Stimulated activated effector memory CD8-positive, alpha-beta T cell treated with anti-CD3 and anti-CD28 coated beads, Interleukin-12 subunit alpha, Interleukin-12 subunit beta, amount 100 ng/mL, for 72 hours (primary cell): ENCODE measurements at places on chromosomes 11 and 22.
A peak's percentile ranks its signal among the peaks of the same experiment; 100 is the strongest.

- DNase-seq, result no peak
Measured at GRCh38 chr11:125454047-125454446, 42.0 kb downstream of the FEZ1 start.

DNA sequence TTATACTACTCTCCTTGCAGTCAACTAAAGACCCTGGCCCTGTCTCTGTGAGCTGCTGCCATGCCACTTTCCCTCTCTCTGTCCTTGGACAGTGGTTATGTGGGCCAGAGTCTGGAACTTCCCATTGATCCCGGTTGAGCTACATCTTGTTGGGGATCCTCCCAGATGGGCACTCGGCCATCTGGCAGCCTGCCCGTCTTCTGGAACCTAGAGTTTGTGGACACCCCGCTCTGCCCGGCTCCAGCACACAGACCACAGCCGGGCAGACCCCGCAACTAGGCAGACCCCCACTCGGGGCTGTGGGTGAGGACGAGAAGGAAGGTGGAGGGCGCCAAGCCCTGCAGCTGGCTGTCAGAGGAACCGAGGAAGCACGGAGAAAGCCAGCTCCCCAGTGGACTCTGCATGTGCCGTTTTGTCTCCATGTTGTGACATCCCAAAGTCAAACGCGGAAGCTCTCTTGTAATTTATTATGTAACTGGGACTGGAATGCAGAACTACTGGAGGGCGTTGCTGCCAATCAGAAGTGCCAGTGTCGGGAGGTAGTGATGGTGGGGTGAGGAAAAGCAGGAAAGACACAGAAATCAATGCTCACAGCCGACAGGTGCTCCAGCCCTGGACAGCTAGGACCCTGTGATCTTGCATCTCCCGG lies 207.7 kb downstream of the CEP164 start:
- DNase-seq, result no peak

DNA sequence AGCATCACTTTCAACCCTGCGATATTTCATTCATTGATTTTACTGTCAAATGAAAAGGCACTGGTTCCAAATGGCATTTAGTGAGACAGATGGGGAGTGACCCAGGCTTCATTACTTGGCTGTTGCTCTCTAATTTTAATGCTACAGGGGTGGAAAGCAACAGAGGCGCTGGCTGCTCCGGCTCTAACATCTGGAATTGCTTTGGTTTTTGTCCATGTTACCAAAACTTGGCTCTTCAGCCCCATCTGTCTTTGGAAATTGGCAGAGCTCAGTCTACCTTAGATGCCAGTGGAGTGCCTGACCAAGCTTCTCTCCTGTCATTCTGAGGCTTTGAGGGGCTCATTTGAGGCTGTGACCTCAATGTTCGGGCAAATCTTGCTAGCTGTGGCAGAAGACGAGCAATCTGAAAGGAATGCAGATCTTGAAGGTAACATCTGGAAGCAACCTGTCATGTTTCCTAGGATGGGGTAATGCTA lies 409.5 kb upstream of the SYN3 start:
- no peak for DNase-seq

GRCh38 chr11:12050470-12051286 lies 42.3 kb upstream of the DKK3 start:
- no peak for DNase-seq

- DNase-seq, result no peak
Measured at GRCh38 chr22:40417041-40417440, 46.6 kb downstream of the SGSM3 start.

GRCh38 chr11:61710019-61710418 lies 29.8 kb downstream of the DAGLA start:
- no peak for DNase-seq

GRCh38 chr22:30289980-30290313 lies 642 bp upstream of the CASTOR1 start:
- no peak for DNase-seq

DNA sequence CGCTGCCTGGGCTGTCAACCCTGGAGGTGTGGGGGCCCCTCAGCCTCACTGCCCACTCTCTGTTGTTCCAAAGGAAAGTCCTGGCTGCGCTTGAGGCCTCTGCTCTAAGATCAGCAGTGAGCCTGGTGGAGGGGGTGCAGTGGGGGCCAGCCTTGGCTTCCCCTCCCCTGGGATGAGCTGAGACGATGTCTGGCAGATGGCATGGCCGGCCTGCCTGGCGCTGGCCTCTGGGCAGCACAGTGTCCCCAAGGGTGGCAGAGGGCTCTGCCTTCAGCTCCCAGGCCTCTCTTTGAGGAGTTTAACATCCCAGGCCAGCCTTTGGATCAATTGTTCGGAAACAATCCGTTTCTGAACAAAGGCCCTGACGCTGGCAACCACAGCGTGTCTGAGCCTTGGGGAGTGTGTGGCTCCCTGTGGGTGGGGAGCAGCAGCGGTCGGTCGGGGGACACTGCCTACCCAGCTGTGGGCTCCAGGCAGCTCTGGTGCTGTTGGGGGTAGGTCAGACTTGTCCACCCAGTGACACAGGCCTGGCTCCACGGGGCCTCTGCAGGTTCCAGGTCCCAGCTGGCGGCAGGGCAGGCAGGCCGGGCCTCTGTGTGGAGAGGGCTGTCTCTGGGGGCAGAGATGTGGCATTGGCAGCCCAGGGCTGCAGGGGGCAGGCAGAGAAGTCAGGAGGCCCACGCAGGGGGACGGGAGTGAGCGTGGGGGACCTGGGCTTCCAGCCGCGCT lies 12.1 kb downstream of the TSPAN4 start:
- no peak for DNase-seq

- DNase-seq, result no peak
Measured at GRCh38 chr11:47837292-47837691, 10.9 kb downstream of the NUP160 start.

GRCh38 chr11:85695546-85695945 lies 9.6 kb upstream of the CCDC89 start:
- no peak for DNase-seq

DNA sequence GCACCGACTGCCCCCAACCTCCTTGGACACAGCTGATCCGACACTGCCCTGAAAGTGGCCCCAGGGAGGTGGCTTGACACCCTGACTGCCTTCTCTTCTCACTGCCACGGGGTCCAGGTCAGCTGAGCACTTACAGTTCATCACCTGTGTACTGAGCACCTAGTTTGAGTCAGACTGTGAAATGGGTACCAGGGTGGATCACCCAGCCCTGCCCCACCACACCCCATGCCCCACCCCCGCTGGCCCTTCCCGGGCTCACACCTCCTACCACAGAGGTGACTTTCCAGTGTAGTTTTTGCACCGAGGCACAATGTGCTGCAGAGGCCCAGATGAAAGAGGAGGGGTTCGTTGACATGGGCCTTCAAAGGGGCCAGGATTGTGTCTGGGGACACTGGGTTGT lies 59.5 kb downstream of the PRDM11 start:
- no peak for DNase-seq

GRCh38 chr11:116082256-116082655 lies 578.0 kb upstream of the CADM1 start:
- DNase-seq, result no peak

DNA sequence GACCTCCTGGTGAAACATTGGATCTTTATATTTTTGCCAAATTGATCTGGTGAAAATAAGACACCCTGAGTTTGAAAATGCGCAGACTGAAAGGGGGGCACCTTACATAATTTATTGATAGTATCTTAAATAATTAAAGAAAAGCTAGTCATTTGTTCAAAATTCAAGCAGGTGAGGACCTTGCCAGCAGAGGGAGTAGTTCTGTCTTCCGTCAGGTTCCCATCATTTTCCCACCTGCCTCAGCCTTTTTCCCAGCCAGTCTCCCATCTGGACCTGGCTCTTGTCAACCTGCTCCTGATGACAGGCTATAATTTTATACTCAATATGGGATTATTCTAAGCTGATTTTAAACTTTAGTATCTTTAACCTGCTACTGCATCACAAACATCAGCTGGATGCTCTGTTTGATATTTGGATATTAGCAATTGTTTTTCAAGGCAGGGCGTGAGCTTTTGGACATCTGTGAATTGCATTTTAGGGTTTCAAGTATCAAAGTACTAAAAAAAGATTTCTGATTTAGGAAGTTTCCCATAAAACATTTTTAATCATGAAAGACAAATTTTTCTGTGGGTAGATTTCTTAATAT lies 132.0 kb downstream of the ELP4 start:
- DNase-seq, result no peak

GRCh38 chr11:113994077-113994954 lies 19.4 kb downstream of the HTR3A start:
- DNase-seq, result peak; percentile 55

DNA sequence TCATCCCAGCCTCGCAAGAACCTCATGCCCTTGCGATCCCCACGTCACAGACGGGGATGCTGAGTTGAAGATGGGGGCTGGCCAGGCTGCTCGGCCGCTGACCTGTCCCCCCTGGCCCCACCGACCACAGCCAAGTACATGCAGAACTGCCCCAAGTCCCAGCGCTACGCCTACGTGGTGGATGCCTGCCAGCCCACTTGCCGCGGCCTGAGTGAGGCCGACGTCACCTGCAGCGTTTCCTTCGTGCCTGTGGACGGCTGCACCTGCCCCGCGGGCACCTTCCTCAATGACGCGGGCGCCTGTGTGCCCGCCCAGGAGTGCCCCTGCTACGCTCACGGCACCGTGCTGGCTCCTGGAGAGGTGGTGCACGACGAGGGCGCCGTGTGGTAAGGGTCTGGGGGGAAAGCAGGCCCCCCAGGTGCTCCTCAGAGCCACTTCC lies 10.0 kb downstream of the MUC5B start:
- no peak for DNase-seq

- no peak for DNase-seq
Measured at GRCh38 chr11:102413497-102413896, 39.1 kb downstream of the TMEM123 start.

GRCh38 chr11:9016916-9017642 lies 13.3 kb upstream of the NRIP3 start:
- no peak for DNase-seq

GRCh38 chr11:65078151-65078550 lies 5.7 kb downstream of the CDCA5 start:
- DNase-seq, result peak; percentile 81

DNA sequence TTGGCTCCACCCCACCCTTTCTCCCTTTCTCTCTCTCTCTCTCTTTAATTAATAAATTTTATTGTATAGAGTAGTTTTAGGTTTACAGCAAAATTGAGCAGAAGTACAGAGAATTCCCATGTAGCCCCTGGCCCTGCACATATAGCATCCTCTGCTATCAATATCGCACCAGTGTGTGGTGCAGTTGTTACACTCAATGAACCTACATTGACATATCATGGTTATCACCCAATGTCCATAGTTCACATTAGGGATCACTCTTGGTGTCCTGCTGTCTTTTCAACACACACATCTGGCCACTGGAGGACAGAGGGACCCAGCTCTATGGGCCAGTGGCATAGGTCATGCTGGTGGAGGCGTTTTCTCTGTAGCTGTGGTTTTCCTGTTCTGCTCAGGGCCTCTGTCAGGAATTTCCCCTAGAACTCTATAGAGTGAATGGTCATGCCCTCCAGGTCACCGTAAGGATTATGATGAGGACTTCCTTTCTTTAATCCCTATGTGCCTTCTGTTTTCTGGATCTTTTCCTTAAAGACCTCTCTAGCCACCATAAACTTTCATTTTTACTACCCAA lies 98.2 kb upstream of the NAV2 start:
- no peak for DNase-seq

DNA sequence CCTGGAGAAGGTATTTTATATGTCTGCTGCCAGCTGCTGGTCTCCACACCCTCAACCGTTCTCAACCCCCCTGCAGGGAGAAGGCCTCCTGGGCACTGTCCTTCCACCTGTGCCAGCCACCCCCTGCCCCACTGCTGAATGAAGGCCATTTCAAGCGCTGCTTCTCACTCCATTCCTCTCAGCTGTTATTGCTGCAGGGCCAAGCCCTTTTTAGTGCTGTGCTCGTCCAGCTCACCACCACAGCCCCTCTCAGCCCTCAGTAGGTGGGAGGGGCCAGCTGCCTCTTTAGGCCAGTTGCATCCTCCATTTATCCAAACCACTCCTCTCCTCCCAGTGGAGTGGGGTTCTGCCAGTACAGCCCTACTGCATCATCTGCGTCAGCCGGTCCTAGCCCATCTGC lies 1.8 kb upstream of the WBP2NL start:
- DNase-seq, result no peak

GRCh38 chr11:36061471-36061870 lies 117.6 kb downstream of the LDLRAD3 start:
- no peak for DNase-seq

DNA sequence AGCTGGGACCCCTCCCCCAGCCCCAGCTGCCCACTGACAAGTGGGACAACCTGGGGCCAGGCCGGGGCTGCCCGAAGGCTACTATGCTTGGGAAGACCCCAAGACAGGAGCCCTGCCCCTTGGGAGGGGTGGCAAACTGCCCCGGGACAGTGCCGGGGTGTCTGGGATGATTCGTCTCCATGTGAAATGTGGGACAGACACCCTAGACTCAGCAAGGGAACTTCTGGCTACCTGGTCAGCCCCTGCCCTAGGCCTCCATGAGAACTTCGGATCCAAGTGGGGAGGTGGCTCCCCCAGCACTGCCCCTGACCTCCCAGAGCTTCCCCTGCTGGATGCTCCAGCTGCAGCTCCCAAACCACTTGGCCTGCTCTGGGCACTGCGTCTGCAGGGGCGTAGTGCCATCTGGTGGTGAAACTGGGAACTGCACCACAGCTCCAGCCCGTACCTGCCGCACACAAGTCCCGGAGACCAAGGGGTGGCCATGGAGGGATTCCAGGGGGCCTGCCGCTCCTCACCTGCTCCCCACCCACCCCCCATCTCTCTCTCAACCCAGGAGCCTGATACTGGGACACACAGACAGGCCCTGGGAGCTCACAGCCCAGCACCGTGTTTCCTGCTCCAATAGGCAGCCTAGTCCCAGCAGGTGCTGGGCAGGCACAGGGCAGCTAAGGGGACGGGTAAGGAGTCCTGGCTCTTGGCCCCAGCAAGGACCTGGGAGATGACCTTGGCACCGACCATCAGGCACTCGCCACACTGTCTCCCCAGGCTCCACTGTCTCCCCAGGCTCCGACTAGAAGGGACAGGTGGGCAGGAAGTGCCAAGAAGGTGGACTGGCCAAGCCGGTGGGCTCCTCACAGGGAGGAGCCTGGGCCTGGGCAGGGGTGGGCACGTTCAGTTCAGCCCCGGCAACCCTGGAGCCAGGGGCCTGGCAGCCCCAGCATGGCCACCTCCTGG lies 194.1 kb downstream of the IGLL1 start:
- peak; percentile 92 for DNase-seq

DNA sequence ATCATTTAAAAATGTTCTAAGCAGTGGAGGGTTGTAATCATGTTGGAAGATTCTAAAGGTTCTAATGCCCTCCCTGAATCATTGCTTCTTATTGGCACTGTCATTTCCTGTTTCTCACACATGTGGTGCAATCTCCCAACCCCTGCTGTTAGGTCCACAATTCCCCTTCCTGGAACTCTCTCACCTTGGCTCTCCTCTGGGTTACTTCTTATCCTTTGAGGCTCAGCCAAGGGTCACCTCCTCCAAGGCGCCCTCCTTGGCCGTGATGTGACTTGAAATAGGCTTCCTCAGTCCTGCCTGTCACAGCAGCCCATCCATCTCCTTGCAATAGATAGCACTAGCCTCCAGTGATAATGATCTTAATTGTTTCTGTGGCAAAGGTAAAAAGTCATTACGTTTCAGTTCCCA lies 149.8 kb downstream of the TTC17 start:
- DNase-seq, result no peak

DNA sequence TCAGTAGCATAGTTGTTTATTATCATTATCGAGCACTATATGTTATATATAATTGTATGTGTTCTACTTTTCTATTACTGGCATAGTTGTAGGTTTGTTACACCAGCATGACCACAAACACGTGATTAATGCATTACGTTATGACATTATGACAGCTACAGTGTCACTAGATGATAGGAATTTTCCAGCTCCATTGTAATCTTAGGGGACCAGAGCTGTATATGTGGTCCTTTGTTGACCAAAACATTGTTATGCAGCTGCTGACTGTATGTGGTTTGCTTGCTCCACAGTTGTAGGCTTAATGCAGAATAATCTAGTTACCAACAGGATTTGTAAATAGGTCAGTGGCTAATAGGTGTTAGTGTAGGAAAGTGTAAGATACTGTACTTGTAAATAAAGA lies 66.1 kb downstream of the HSD17B12 start:
- no peak for DNase-seq
